Stimulated activated naive CD8-positive, alpha-beta T cell treated with anti-CD3 and anti-CD28 coated beads, Interleukin-15, amount 100 ng/mL, for 72 hours (primary cell): ENCODE measurements at places on chromosomes 1 and 21.

- no peak for DNase-seq
Measured at GRCh38 chr1:55322842-55323241, 107.7 kb upstream of the USP24 start.

DNA sequence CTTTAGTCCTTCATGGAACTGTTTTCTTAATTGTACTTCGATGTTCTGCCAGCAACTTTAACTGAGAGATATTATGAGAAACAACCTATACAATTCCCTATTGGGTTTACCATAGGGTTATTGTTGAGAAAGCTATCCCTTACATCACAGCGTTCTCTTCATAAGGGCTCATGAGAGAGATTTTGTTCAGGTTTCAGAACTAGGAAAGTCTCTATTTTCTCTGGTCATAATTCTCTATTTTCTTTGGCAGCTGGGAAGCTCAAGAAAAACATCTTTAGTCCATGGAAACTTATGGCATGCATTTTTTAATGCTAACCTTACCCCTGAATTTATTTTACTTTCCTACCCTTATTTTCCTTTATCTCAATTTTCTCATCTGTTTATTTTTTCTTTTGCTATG lies 38.2 kb downstream of the NMNAT2 start:
- no peak for DNase-seq

DNA sequence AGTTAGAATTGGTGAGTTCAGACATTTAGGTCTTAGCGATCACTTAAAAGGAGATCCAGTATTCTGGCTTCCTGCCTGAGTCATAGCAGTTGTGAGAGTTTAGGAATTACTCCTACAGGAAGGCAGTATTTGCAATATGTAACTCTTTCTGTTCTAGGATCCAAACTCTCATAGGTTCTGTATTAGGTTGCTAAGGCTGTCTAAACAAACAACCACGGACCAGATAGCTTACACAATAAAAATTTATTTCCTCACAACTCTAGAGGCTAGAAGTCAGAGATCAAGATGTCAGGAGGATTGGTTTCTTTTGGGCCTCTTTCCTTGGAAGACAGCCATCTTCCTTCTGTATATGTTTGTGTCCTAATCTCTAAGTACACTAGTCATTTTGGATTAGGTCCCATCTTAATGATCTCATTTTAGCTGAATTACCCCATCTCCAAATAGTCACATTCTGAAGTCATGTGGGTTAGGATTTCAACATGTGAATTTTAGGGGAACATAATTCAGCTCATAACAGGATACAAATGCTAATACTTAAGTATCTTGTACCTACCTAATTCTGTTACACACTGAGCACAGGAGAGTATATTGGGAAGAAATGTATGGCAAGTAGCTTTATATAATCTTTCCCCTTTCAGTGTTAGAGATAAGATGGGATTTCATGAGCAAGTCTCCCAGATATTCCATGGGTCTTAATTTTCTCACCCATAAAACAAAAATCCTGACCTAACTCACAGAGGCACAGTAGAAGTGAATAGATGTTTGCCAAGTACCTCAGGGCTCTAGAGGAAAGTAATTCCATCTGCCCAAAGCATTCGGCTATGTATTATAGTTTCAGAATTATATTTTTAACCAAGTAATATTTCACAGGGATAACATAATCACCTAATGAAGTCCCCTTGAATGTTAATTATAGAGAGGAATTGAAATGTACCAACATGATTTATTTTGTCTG lies 144.4 kb downstream of the PTBP2 start:
- no peak for DNase-seq

GRCh38 chr1:93001893-93002292 lies 40.6 kb upstream of the DIPK1A start:
- DNase-seq = no peak

DNA sequence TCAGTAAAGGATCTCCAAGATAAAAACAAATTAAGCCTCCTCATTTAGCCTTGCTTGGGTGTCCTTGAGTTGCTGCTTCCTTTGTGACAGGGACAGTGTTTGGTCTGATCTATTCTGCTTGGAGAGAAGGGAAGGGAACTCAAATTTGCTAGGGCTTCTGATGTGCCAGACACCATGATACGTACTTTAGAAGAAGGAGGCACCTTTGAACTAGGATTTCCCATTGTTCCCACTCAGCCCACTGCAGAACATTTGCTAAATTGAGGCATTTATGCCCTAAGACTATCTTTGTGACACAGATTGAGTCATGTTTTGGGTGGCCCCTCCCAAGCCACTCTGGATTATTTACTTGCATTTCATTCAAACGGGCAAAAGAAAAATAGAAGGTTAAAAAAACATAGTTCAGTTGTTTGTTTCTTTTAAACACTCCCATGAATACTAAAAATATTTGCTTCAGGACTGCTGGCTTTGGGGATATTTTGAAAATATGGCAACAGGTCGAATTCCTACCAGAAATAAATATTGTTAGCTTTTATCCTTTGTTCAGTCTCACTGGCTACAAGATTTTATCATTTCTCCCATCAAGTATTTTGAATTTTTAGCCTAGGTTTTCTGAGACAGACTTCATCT lies 81.9 kb upstream of the WLS start:
- no peak for DNase-seq

GRCh38 chr1:100624886-100625610 lies 87.1 kb downstream of the GPR88 start:
- DNase-seq = no peak

DNA sequence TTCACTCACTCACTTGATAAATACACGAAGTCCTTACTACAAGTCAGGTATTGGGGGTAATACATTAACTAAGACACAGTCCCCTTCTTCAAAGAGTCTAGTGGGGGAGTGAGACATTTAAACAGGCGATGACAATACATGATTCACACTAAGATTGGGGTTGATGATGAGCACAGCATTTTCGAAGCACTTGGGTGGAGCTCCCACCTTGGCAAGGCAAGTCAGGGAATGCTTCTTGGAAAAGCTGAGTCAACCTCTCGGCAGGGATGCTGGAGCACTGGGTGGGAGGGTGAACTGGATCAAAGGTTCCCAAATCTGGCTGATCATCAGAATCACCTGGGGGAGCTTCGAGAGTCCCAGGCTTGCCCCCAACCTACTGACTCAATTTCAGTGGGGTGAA lies 57.9 kb upstream of the ENAH start:
- no peak for DNase-seq

GRCh38 chr1:42305639-42306038 lies 29.4 kb downstream of the FOXJ3 start:
- no peak for DNase-seq

DNA sequence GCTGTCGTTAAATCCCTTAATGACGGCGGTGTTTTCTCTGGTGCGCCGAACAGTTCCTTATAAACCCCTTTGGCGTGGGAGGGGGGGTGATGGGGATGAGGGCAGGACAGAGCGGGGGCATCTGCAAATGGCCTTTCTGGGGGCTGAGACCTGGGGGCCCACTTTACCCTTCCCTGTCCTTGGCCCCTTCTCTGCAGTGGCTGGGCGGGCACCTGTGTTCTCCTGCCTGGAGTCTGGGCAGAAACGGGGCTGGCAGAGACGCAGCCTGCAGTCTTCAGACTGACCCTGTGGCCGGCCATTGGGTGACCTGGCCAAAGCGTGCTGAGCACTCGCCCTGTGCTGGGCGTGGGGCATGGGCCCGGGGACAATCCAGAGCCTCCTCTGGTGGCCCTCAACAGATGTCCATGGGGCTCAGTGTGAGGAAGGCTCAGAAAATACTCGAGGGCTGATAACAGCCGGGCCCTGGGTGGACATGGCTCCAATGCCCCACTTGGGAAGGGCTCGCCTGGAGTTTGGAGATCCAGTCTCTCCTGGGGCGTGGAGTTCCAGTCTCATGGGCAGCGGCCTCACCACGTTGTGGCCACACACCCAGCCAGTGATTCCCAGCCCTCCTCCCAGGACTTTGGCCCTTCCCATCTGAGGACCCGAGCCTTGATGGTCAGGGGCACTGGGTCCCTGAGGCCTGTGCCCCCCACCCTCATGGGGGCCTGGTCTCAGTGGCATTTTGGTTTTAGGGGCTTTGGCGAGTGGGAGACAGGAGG lies 50.8 kb upstream of the ACTRT2 start:
- DNase-seq = no peak

GRCh38 chr1:93078638-93078985 lies 471 bp upstream of the MTF2 start:
- no peak for DNase-seq

DNA sequence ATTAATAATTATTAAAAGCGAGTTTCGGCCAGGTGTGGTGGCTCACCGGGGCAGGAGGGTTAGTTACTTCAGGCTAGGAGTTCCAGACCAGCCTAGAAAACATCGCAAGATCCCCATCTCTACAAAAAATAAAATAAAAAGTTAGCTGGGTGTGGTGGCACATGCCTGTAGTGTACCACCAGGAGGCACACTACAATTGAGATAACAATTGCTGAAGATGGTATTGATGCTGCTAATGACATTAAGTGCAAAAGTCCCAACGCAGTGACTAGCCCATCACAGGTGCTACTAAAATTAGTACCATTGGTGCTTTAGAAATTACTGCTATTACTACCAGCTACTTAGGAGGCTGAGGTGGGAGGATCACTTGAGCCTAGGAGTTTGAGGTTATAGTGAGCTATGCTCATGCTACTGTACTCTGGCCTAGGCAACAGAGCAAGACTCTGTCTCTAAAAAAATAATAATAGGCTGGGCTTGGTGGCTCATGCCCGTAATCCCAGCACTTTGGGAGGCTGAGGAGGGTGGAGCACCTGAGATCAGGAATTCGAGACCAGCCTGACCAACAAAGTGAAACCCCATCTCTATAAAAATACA lies 156.6 kb downstream of the GREM2 start:
- no peak for DNase-seq

DNA sequence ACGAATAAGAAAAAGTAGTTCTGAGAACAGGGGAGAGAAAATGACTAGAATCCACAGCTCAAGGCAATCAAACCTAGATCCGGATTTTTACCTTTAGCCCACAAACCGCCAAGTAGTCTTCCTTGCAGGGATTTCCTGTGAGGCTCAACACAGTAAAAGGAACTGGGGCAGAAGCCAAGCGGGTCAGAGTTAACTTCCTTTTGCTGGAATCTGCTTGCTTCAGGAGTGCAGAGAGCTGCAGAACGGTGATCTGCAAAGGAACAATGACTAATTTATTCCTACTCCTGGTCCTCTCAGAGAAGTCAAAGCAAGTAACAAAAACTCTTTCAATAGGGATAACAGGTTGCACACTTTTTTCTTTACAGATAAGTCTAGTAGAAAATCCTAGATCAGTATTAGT lies 53.4 kb downstream of the UBR4 start:
- DNase-seq = no peak

DNA sequence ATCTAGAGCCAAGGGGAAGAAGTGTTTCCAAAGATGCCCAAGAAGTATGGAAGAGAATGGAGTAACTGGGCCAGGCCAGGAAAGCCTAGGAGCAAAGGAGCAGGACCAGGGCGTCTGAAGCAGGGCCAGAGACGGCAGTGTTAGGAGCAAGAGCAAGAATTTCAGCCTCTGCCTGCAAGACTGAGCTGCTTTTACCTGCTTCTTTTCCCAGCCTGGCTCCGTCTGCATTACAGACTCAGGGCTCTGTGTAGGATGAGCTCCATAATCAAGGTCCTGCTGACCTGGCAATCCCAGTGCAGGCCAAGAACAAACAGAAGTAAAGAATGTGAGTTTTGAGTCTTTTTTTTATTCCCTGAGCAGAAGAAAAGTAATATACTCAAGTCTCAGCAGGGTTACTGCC lies 10.1 kb downstream of the FMO1 start:
- no peak for DNase-seq

DNA sequence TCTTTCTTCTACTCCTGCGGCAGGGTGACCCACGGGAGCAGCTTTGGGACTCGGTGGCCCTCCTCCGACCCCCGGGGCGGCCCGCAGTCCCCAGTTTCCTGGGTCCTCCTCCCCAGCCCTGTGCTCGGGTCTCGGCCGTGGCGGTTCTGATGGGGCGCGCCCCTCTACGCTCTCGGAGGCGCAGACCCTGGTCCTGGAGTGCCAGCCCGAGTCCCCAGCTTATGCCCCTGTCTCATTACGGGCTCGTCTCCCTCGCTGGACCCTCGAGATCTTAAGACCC lies 430 bp downstream of the BTG2 start:
- no peak for DNase-seq

- DNase-seq = no peak
Measured at GRCh38 chr1:232162001-232162400, 467.9 kb downstream of the SIPA1L2 start.

GRCh38 chr1:6003568-6004411 lies 11.6 kb upstream of the NPHP4 start:
- no peak for DNase-seq

DNA sequence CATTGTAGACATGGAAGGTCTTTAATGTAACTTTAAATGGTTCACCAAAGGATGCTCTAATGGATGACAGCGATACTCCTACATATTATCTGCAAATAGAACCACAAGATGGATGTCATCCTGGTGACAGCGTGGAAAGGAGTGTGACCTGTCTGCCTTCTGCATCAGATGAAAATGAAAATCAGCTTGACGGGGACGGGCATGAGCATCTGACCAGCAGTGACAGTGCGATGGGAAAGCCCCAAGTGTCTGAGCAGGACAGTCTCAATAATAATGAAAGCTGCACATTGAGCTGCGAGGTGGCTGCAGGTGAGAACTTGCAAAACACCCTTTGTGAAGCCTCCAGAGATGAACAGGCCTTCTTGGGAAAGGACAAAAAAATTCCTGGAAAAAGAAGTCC lies 25.2 kb downstream of the CNST start:
- peak; percentile 45 for DNase-seq

DNA sequence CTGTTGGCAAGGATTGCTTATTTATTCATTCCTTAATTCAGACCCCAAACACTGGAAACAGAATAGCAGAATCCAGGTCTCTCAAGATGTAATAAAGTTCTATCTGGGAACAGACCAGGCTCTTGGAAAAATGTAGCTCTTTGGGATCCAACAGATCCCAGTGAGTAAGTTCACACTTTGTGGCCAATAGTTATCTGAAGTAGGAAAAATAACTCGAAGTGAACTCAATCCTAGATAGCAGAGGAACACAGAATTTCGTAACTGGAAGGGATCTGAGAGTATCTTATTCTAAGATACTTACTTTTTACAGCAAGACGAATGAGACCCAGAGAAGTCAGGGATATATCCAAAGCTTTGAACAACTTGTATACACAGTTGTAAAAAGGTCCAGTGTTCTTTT lies 150.7 kb upstream of the CD34 start:
- no peak for DNase-seq

- DNase-seq = no peak
Measured at GRCh38 chr1:25145775-25146393, 86.4 kb downstream of the SYF2 start.

- DNase-seq = peak; percentile 90
Measured at GRCh38 chr1:110619412-110620249, 13.5 kb upstream of the KCNA2 start.

- no peak for DNase-seq
Measured at GRCh38 chr1:179205284-179205683, 24.2 kb downstream of the ABL2 start.

GRCh38 chr21:37358397-37358796 lies 8.2 kb upstream of the DYRK1A start:
- no peak for DNase-seq

GRCh38 chr1:29120947-29121485 lies 2.7 kb downstream of the TMEM200B start:
- peak; percentile 81 for DNase-seq

DNA sequence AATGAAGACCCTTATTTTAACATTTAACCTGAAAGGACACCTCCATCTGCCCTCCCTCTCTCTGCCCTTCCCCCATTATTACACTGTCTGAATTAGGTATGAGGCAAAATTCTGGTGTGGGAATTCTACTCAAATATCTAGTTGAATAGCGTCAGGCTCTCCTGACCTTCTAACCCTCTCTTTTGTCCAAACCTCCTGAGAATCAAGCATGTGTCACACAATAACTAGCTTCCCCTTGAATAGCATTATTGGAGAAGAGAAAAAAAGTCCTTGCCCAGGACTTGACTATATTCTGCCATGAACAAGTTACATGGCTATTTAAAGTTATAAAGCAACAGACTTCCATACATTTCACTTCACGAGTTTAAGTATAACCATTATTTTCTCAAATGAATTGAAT lies 35.5 kb downstream of the USH2A start:
- no peak for DNase-seq
